Immature natural killer cell (primary cell): ENCODE measurements at places on chromosomes 2 and 18. TPM values are rescaled to one million over a fixed set of nuclear protein-coding genes. Genes with fewer than 3 reads are reported as not detected.

The CCDC74B gene
- polyA plus RNA-seq, result 0.36 TPM

The SATB2 gene
- polyA plus RNA-seq, result not detected

The SERPINB13 gene
- polyA plus RNA-seq, result not detected

The LIPG gene
- not detected for polyA plus RNA-seq

The TP53I3 gene
- not detected for polyA plus RNA-seq

The SMYD1 gene
- polyA plus RNA-seq, result not detected

The FAM161A gene
- 3.0 TPM for polyA plus RNA-seq

The IKZF2 gene
- polyA plus RNA-seq, result 13.6 TPM

The TNS1 gene
- polyA plus RNA-seq, result not detected

The EEF1B2 gene
- 456 TPM for polyA plus RNA-seq

The CDH20 gene
- not detected for polyA plus RNA-seq

The CRYBA2 gene
- polyA plus RNA-seq, result not detected

DNA sequence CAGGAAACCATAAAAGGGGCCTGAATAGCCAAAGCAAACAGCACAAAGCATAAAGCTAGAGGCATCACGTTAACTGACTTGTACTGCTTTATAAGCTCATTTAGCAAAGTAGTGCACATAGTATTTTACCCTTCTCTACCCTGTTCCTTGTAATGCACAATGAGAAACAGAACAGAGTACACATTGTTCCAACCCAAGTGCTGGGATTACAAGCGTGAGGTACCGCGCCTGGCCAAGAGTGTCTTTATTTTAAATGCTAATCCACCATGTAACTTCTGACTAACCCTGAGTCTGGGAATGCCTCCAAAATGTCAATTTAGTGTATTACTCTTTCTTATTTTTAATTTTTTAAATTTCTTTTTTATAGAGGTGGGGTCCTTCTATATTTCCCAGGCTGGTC, 46.4 kb upstream of the STON1 start:
- DNase-seq, result no peak

- DNase-seq, result no peak
These were observed 19.2 kb downstream of the RNMT start for GRCh38 chr18:13745696-13746095.

DNA sequence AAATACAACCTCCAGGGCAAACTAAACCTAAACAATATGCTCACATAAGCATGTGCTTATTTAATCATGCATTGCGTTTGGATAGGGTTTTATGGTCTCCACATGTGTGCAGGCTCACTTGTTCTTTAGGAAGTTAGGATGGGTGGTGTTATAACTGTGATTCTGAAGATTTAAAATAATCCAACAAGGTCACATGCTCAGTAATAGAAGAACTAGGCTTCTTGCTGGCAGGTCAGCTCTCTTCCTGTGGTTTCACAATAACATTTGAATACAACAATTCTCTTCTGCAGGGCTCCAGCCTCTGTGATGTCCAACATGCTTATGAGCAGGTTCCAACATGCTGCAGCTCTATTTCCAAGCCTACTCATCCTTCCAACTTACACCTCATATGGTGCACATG, 84.0 kb downstream of the MYL12B start:
- DNase-seq, result no peak

- no peak for DNase-seq
These were observed 247.3 kb downstream of the ZNF385B start for GRCh38 chr2:179614121-179614520.

- no peak for DNase-seq
These were observed 139.0 kb upstream of the ITGB6 start for GRCh38 chr2:160338901-160339685.

DNA sequence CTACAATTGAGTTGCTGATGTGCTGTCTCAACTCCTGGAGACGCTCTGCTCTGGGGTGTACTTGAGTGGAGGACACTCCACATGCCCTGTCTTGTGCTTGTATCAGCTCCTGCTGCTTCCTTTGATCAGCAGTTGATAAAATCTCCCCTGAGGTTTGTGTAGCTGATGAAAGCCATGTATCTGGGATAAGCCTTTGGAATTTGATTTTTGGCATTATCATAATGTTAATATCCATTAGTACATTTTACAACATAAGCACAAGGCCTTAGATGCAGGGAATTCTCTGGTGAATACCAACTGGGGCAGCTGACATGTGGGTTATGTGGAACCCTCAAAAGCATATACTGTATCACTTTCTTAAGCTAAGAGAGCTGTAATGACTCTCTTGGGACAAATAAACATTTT, 222.7 kb upstream of the ITGA4 start:
- DNase-seq, result no peak

GRCh38 chr18:44841752-44842587, 161.3 kb downstream of the SETBP1 start:
- no peak for DNase-seq

GRCh38 chr2:232418466-232419244, 12.0 kb downstream of the ALPG start:
- no peak for DNase-seq

DNA sequence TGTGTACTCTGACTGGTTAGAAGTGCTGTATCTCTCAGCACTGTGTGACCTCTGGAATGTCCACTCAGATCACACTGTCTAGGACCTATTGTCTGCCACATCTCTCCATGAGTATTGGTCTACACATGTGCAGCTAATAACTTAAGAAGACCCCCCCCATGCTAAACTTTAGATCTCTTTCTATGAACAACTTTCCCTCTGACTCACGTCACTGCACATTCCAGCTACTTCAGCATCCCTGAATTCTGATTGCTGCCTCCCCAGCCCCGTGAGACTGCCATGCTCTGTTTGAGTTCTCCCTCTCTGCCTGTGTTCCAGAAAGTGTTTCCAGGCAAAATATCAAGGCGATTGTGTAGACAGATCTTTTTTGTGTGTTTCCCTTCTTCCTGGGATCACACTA, 41.8 kb downstream of the RAPGEF4 start:
- DNase-seq, result no peak

DNA sequence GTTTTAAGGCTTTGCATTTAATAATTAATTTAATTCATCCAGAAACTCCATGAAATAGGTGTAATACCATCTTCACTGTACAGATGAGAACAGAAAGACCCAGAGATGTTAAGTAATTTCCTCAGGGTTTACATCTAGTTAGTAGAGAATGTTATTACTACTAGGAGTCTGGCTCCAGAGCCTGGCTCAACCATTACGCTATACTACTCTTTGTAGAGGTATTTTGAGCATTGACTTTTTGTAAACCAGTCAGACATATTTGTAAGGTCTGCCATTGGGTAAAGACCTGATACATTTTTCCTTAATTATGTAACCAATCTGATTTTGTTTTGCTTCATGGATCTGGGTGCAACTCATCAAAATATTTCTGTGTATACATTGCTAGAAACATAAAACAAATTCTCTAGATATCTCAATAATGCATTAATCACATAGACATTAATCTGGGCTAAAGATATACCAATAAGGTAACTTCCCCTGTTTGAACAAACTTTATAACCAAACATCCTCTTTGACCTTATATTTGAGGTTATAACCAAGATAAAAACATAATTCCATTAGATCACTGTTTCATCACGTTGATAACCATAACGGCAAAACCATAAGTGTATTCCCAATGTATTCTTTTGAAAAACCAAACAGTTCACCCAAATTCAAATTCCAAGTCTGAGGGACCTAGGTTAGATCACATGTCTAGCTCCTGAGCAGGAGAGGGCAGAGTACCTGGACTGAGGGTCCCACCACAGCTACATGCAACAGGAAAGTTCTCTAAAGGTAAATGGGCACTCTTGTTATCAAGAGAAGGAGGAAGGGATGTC, 135.0 kb downstream of the IKZF2 start:
- DNase-seq, result no peak

GRCh38 chr2:186535861-186536260, 49.8 kb downstream of the ZC3H15 start:
- DNase-seq, result no peak

DNA sequence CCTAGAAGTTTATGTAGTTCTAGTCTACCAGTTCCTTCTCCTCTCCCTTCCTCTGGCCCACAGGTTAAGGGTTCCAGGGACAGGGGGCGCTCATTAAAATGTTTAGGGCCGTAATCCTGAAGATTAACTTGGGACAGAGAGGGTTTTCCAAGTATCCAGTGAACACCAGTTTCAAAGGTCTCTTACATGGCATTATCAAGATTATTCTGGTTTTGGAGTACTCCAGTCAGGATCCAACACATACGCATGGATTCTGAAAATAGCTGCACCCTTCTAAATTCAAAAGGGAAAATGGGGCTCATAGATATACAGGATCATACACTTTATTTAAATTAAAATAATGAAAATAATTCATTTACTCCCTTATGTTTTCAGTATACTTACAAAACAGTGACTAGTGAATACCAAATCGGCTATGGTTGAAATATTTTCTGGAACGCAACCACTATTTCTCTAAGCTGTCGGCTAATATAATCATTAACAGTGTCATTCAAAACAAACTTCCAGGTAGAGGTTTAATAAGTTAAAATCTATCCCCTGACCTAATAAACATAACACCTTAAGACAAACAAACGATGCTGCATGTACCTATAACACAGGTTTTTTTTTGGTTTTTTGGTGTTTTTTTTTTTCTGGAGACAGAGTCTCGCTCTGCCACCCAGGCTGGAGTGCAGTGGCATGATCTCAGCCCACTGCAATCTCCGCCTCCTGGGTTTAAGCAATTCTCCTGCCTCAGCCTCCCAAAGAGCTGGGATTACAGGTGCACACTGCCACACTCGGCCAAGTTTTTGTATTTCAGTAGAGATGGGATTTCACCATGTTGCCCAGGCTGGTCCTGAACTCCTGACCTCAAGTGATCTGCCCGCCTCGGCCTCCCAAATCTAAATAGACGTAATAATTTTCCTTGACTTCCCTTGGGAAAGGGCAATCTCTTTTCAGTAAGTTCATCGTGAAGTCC, 44.7 kb downstream of the MGAT4A start:
- DNase-seq, result no peak

DNA sequence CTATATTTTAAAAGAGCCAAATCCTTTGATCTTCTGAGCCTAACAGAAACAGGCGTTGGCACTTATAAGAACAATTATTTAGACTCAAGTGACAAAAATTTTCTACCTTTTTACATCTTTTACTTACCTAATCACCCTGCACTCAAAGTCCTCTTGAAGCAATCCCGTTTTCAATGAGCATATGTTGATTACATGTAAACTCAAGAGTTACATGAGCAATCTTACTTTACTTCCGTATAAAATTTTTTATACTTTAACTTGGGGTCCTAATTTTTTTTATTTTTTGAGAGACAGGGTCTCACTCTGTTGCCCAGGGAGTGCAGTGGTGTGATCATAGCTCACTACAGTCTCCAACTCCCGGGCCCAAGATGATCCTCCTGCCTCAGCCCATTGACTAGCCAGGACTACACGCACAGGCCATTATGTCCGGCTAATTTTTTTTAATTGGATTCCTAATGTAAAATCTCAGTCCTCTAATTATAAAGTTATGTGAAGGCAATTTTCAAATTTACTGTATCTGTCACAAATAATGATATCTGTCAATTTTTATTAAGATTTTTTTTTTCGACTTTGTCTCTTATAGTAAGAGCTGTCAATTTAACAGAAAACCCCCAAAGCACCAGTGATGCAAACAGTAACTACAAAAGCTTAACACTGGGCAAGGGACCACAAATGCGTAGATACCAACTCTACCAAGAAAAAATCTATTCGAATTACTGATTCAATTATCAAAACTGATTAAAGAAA, 19.1 kb upstream of the STPG4 start:
- DNase-seq, result no peak

DNA sequence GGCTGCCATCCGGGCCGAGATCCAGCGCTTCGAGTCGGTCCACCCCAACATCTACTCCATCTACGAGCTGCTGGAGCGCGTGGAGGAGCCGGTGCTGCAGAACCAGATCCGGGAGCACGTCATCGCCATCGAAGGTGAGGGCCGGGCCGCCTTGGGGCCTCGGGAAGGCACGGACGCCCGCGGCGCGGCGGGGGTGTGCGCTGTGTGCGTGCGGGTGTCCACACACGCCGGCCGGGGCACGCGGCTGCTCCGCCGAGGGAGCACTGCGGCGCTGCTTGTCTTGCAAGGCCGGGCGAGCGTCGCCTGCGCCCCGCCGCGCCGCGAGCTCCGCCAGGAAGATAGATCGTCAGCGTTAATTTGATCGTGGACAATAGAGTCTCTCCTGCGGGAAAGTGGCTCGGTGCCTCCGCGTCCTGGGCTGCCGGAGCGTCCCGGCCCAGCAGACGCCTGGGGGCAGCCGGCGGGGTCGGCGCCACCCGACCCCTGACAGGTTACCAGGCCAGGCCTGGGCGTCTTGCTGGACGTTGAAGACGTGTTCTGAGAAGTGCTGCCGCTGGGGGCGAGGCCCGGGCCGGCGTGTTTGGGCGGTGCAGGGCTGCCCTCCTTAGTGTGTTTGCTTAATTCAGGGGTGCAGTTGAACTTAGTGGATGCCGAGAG, 1.0 kb downstream of the AGAP1 start:
- no peak for DNase-seq

DNA sequence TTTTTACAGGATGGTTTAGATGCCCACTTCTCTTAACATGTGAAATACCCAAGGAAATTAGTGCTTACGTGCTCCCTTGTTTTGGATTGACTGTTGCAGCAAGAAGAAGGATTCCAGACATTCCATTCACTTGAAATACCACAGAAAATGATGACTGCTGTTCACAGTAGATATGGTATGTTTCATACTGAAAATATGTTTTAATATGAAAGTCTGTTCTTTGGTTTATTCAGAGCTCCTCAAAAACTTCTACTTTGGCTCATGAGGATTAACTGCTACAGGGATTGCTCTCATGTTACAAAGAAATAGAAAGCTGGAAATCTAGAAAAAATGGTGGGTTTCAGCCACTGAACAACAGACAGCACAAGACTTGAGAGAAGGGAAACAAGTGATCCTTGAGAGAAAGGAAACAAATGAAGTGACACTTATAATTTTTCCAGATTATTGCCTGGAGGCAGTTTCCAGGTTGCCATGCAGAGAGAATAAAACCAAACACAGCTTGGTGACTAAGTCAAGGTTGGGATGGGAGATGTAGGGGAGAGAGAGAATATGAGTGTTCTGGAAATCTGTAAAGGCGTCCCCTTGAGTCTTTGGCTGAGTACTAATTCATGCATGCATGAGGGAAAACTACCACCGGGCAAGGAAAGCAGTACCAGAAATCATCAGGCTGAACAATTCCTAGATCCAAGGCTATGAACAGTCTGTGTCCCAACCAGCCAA, 348.1 kb downstream of the CLIP4 start:
- DNase-seq, result no peak

DNA sequence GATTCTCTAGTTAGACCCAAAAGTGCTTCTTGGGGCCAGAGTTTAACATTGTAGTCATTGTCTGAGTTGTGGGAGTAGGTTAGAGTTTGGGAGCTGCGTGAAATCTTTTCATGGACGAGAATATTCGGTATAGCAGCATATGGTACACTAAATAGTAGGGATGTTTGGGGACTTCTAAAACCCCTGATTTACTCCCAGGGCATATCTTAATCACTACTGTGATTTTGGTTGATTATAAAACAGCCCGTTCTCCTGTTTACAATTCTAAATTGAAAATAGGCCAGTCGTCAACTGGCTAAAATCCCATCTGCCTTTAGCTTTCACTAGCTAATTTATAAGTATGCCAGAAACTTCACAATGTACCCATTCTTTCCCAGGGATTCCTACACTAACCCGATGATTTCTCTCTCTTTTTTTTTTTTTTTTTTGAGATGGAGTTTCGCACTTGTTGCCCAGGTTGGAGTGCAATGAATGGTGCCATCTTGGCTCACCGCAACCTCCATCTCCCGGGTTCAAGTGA, 44.3 kb downstream of the MOB4 start:
- no peak for DNase-seq

- no peak for DNase-seq
These were observed 39.5 kb upstream of the MARCO start for GRCh38 chr2:118902266-118903028.
